ENCODE measurements at places on chromosomes 5 and 9.
A peak's percentile ranks its signal among the peaks of the same experiment; 100 is the strongest.

- no peak for DNase-seq
These were observed 22.7 kb downstream of the DPYSL3 start for GRCh38 chr5:147487031-147487750.

GRCh38 chr9:77710965-77711648 is 63.0 kb upstream of the GNA14 start:
- DNase-seq: no peak

DNA sequence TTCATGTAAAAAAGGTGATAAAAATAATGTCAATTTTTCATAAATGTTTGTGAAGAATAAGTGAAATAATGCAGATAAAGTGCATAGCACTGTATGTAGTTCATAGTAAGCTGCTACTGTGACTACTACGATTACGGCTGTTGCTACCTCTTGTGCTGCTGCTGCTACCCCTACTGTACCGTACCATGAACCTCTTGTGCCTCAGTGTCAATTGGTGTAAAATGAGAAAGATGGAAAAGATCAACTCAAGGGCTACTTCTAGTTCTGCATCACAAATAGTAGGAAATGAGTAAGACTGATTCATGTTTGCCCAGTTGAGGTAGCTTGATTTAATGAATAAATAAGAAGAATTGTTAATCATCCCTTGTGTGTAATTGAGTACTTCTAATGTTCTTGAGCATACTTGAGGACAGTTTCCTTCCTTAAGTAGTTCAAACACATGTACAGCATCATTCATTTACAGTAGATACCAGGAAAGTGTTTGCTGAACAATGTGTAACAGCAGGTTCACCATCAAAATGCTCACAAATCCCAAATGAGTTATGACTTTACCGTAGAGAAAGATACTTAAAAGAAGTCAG is 200.0 kb upstream of the ATP10B start:
- no peak for DNase-seq

- DNase-seq: peak; percentile 4
These were observed 1703.8 kb downstream of the MAT2B start for GRCh38 chr5:165209101-165209727.

GRCh38 chr5:36712706-36713105 is 106.3 kb downstream of the SLC1A3 start:
- no peak for DNase-seq

DNA sequence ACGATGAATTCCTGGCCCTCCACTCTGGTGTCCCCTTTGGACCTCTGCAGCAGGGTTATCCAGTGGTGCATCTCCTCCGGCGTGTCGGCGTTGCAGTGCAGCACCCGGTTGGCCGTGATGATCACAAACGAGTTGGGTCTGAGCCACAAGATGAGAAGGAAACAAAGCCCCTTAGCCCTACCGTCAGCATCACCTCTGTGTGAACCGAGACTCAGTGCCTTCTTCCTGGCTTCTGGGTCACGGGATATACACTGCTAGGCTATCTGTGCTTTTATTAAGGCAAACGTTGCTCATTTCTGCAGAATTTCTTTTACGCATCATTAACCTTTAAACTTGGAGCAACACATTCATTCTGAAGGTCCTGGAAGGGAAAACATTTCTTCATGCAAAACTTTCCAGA is 65.1 kb upstream of the RETREG1 start:
- no peak for DNase-seq

GRCh38 chr5:169980418-169981053 is at the start of gene INSYN2B:
Gene INSYN2B (minus strand): TSS chr5:169980495. CDS start chr5:169883898, 96,597 bp downstream.
- DNase-seq: peak; percentile 79

DNA sequence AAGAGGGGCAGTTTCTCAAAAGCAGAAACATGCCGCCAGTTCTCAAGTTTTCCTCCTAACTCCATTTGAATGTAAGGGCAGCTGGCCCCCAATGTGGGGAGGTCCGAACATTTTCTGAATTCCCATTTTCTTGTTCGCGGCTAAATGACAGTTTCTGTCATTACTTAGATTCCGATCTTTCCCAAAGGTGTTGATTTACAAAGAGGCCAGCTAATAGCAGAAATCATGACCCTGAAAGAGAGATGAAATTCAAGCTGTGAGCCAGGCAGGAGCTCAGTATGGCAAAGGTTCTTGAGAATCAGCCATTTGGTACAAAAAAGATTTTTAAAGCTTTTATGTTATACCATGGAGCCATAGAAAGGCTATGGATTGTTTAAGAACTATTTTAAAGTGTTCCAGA is 142.8 kb downstream of the NTRK2 start:
- DNase-seq: no peak

- no peak for DNase-seq
These were observed 182.7 kb downstream of the KCNN2 start for GRCh38 chr5:114544561-114544960.

DNA sequence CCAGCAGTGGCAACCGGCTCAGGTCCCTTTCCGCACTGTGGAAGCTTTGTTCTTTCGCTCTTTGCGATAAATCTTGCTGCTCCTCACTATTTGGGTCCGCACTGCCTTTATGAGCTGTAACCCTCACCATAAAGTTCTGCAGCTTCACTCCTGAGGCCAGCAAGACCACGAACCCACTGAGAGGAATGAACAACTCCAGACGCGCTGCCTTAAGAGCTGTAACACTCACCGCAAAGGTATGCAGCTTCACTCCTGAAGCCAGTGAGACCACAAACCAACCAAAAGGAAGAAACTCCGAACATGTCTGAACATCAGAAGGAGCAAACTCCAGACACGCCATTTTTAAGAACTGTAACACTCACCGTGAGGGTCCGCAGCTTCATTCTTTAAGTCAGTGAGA is 103.5 kb downstream of the GLIS3 start:
- DNase-seq: no peak

- DNase-seq: no peak
These were observed 62.1 kb upstream of the ATG10 start for GRCh38 chr5:81909677-81910076.
